ENCODE measurements at places on chromosomes 5 and 9.

DNA sequence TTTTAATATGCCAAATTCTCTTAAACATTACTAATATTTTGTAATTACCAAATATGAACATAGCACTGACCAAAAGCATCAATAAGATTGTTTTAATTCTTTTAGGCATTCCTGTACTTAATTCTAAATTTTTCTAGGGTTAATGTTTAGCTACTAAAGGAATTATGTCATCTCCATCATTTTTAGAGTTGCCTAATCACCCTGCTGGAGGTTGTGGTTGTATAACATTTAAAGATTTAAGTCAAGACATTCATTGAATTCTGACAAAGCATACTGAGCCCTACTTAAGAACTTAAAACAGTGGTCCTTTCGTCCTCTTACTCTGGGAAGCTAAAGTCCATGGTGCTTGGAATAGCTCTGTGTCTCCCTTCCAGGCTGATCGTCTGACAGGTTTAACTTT is 28.1 kb upstream of the DAB2 start:
- DNase-seq: no peak

GRCh38 chr5:108711898-108712297 is 35.8 kb upstream of the FER start:
- DNase-seq: no peak

GRCh38 chr5:76542241-76542640 is 81.0 kb downstream of the F2RL2 start:
- no peak for DNase-seq

- DNase-seq: no peak
Measured at GRCh38 chr5:84436866-84437265, 52.2 kb upstream of the EDIL3 start.

DNA sequence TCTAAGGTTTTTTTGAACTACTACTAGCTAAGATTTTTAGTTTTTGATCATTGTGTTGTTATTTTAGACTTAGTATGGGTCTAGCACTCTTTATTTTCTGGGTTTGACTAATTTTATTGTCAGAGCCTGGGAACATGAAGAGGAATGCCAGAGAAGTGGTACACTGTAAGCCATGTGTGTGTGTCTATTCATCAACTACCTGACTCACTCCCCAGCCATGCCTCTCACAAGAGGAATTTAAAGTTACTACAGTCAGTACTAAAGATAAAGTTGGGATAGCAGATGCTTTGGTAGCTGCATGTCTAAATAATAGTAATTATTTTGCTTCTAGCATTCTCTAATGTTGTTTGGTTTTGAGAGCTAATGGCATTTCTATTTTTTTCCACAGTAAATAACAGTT is 264.8 kb downstream of the CSNK1G3 start:
- DNase-seq: no peak

DNA sequence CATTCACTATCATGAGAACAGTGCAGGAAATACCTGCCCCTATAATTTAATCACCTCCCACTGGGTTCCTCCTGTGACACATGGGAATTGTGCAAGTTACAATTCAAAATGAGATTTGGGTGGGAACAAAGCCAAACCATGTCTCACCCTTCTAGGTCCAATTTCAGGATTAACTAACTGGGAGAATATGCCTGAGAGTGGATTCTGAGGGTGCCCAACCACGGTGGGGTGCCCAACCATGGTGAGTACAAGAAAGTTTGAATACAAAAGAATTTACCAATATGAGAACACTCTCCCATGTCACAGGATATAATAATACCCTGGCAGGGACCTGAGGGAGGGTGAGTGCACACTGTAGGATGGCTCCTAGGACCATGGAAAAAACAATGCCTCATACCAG is 17.2 kb upstream of the GDA start:
- no peak for DNase-seq

- no peak for DNase-seq
Measured at GRCh38 chr5:79936646-79937216, 54.3 kb downstream of the MTX3 start.

DNA sequence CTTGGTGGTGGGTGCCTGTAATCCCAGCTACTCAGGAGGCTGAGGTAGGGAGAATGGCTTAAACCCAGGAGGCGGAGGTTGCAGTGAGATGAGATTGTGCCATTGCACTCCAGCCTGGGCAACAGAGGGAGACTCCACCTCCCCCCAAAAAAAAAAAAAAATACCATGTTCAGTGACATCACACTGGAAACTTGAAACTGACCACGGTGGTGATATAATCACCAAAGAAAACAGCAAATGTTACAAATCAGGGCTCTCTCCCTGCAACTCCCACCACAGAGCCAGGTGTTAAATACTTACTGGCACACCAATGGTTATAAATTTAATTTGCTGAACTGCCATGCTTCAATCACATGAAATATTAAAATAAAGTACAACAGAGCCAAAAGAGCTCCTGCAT is 81.4 kb downstream of the ZNF608 start:
- DNase-seq: no peak

DNA sequence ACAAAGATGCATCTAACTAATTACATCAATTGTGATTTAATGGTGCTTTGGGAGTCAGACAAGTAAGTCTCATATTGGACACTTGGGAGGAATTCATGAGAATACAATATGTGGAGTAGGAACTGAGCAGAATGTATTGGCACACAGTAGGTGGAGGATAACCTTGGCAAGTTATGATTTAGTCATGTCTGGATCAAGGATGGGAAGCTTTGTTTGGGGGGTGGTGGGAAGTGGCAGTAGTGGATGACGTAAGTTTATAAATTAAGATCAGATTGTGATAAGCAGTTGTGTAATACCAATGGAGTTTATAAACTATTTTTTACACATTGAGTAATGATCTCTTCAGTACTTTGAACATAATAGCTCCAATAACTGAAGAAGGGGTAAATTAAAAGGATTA is 67.0 kb downstream of the SGCD start:
- DNase-seq: no peak

DNA sequence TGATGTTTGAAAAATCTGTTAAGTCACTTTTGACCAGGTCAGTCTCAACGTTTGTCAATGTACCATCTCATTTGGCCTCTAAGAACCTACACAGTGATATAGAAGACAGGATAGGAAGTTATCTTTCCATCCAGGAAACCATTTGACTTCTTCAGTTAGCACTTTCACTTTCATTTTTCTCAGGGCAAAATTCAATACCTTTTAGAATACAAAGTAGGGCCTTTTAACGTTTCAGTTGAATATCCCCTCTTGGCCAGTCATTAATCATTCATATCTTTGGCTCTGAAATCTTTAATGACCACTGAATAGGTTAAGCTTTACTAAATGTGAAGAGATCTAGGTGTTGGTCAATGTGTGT is 101.1 kb upstream of the GNAQ start:
- DNase-seq: no peak

GRCh38 chr5:178507151-178507932 is 82.9 kb downstream of the COL23A1 start:
- no peak for DNase-seq

- no peak for DNase-seq
Measured at GRCh38 chr9:133516961-133517350, 7.8 kb downstream of the MYMK start.

GRCh38 chr9:89432986-89433530 is 64.9 kb downstream of the SEMA4D start:
- DNase-seq: no peak

GRCh38 chr9:114900942-114901802 is 29.2 kb downstream of the TNFSF8 start:
- no peak for DNase-seq

DNA sequence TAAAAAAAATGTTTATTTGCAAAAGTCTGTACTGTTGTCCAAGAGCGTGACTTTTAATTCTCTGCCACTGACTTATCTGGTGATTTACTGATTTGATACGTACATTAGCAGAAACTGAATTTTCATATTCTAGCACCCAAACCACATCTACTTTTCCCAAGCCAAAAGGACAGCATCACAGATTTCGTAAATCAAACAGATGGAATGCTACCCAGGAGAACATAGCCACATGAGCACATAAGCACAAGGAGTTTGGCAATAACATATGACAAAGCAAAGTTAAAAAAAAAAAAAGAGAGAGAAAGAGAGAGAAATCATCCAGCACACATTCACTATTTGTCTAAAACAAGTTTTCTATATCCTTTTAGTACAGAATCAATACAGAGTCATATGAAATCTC is 83.7 kb downstream of the HINT1 start:
- no peak for DNase-seq

DNA sequence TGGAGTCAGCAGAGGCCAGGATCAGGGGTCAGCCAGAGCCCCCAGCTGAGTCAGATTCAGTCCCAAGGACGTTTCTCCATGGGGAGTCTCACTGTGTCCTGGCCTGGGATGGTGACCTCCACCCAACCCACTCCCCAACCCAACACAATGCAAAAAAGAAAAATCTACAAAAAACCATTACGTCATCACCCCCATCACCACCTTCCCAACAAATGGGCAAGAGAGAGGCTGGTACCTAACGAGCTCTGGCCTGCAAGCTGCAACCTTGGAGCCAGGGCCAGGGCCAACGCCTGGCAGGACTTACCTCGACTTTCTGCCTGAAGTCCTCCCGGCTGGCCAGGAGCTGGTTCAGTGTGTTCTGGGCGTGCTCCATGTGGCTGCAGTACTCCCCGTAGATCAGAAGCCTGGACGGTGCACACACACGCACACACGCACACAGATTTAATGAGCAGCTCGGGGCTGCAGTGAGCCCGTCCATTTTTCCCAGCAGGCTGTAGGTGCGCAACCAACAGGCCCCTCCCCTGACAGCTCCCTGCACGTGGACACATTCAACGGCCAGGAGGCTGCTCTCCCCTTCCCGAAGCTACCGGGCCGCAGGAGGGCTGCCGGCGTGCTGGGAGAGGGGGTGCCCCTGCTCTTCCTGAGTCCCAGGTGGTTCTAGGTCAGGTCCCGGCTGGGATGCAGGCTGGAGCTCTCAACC is 59.4 kb upstream of the SARDH start:
- DNase-seq: no peak

GRCh38 chr9:133978899-133979272 is 13.2 kb downstream of the VAV2 start:
- no peak for DNase-seq

- DNase-seq: no peak
Measured at GRCh38 chr5:73160239-73160671, 12.7 kb upstream of the TMEM174 start.

- no peak for DNase-seq
Measured at GRCh38 chr5:53052499-53052898, 57.1 kb downstream of the MOCS2 start.

DNA sequence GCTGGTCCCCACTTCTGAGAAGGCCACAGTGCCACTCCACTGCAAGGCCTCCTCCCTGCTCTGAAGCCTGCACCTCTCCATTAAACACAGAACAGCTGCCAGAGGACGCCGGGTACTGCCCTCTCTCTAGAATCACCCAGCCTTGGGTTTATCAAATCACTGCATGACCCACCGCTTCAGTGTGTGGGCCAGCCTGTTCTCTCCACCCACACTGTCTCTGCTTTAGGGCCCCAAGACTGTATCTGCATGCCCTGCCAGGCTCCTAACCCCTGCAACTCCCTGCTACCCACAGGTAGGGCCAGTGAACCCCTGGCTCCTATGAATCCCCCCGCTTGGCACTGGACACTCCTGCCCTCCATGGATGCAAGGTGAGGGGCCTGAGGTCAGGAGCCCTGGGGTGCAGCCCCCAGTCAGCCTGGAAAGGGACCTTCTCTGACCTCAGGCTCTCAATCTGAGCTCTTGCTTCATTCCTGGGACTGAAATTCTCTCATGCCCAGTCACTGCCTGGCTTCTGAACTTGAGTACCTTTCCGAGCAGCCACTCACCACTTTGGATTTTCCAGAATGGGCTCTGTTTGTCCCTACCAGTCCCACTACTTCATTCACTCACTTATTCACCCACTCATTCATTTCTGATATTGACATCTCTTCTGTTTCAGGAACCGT is 206.3 kb downstream of the GABBR2 start:
- no peak for DNase-seq

- DNase-seq: no peak
Measured at GRCh38 chr5:61619777-61620518, 287.9 kb downstream of the ZSWIM6 start.

DNA sequence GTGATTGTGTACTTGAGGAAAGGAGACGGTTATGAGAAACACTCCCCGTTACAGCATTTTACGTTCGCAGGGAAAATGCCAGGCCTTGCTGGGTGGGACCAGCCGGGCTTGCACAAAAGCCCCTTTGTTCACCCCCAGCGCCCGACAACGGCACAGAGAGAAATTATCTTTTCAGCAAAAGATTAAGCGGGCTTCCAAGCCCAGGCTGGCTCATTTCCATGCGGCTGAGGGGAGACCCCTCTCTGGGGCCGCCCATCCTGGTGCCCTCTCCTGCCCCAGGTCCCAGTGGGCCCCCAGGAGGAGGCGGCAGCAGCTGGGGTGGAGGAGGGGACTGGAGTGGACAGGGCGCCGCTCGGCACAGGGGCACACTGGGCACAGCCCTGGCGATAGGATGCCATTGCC is 50.8 kb upstream of the NOTCH1 start:
- DNase-seq: no peak

DNA sequence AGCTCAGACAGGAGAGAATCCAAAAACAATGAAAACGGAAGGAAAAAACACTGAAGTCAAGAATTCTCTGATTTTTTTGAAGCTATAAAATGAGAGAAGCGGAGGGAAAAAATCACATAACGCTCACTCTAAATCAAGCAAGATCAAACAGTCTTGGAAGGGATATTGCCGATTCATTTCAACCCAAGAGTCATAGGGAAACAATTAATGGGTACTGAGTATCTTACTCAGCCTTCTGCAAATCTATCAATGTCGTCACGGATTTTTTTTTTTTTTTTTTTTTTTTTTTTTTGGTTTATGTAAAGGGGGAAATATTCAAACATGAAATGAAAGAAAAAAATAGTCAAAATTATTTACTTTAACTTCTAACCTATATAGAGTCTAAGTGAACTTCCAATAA is 9.5 kb downstream of the MEF2C start:
- DNase-seq: no peak

GRCh38 chr9:91033797-91034196 is 232.2 kb downstream of the SYK start:
- DNase-seq: peak; percentile 19

- DNase-seq: no peak
Measured at GRCh38 chr5:73668486-73669111, 42.6 kb downstream of the ARHGEF28 start.
